ENCODE measurements at places on chromosomes 11 and 22. TPM values are rescaled to one million over a fixed set of nuclear protein-coding genes. Genes with fewer than 3 reads are reported as not detected.

CARD18 gene
- total RNA-seq = not detected

GNG3 gene
- total RNA-seq = not detected

SMTNL1 gene
- 0.28 TPM for total RNA-seq

- no peak overlapping the region for H3K27ac ChIP-seq
- H3K27me3 ChIP-seq = no peaks in the 10 kb centered on the region
- H3K36me3 ChIP-seq = no peaks in the 10 kb centered on the region
- H3K4me1 ChIP-seq = no peaks in the 10 kb centered on the region
- no peak for DNase-seq
- no peak overlapping the region for H3K4me3 ChIP-seq
Measured at GRCh38 chr11:22555881-22556280, 69.7 kb downstream of the FANCF start.

- no peaks in the 10 kb centered on the region for H3K27me3 ChIP-seq
- no peaks in the 10 kb centered on the region for H3K36me3 ChIP-seq
- H3K27ac ChIP-seq = no peak overlapping the region
- no peak overlapping the region for H3K4me3 ChIP-seq
- no peaks in the 10 kb centered on the region for H3K4me1 ChIP-seq
- DNase-seq = peak; percentile 34
Measured at GRCh38 chr22:38298312-38299005, 18.8 kb downstream of the CSNK1E start.

DNA sequence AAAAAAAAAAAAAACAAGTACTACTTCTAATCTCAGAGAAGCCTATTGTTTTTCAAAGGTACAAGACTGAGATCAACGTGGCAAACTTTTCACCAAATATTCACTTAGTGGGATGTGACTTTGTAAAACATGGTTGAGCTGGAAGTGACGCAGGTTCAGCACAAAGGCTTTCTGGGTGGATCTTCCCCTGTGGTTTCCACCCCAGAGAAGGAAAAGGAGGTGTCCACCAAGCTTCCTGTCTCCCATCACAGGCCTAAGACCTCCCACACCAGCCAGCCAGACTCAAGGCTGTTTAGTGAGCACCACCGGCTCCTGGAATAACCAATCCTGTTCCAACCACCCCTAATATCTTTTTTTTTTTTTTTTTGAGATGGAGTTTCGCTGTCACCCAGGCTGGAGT is 5.7 kb downstream of the TMEM184B start:
- H3K27ac ChIP-seq = no peak overlapping the region
- H3K4me1 ChIP-seq = peaks cover 12% of the 10 kb centered on the region
- DNase-seq = no peak
- H3K36me3 ChIP-seq = no peaks in the 10 kb centered on the region
- no peaks in the 10 kb centered on the region for H3K27me3 ChIP-seq
- no peak overlapping the region for H3K4me3 ChIP-seq

DNA sequence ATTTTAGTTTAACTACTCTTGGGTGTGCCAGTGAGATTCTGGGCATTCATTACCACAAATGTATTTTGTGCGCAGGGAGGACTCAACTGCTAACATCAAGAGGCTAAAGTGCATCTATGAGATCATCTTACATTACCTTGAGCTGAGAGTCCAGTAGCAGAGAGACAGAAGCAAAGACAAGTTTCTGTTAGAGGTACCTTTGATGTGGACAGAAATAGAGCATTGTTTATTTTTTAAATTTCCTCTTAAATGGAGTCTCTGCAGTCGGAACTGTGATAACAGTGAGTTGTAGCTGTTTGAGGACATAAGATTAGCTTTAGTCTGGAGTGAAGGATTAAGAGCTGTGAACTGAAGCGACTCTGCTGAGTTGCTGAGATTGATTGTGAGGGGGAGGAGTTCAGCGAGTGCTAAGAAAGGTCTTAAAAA is 297.0 kb downstream of the CADM1 start:
- H3K4me1 ChIP-seq = peaks cover 21% of the 10 kb centered on the region
- no peaks in the 10 kb centered on the region for H3K36me3 ChIP-seq
- no peaks in the 10 kb centered on the region for H3K27me3 ChIP-seq
- H3K4me3 ChIP-seq = no peak overlapping the region
- peak; percentile 50 for DNase-seq

DNA sequence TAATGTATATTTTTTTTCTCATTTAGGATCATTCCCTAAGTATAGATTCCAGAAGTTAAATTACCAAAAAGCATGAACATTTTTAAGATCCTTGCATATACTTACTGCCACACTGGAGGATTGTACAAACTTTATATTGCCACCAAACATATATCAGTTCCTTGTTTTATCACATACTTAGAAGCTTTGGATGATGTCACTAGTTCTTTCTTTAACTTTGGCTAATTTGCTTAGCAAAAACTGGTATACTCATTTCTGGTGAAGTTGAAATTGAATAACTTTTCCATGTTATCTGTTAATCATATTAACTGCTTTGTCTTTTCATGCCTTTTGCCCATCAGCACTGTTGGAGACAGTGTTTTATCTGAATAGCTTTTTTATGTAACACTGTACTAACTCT is 31.6 kb upstream of the PRDM10 start:
- no peak for DNase-seq
- H3K27me3 ChIP-seq = no peaks in the 10 kb centered on the region
- H3K4me1 ChIP-seq = peaks cover 38% of the 10 kb centered on the region
- H3K36me3 ChIP-seq = no peaks in the 10 kb centered on the region
- no peak overlapping the region for H3K4me3 ChIP-seq

Data from neural progenitor cell (in vitro differentiated cells).